ENCODE measurements at places on chromosomes 3 and 15. TPM values are rescaled to one million over a fixed set of nuclear protein-coding genes. Genes with fewer than 3 reads are reported as not detected.

GRCh38 chr15:33822479-33822878, 145.8 kb upstream of the CHRM5 start:
- no peaks in the 10 kb centered on the region for H3K4me1 ChIP-seq
- H3K36me3 ChIP-seq = no peaks in the 10 kb centered on the region
- H3K4me3 ChIP-seq = no peak overlapping the region

- H3K4me1 ChIP-seq = no peaks in the 10 kb centered on the region
- no peak overlapping the region for H3K27ac ChIP-seq
- no peaks in the 10 kb centered on the region for H3K36me3 ChIP-seq
- H3K27me3 ChIP-seq = no peaks in the 10 kb centered on the region
- DNase-seq = no peak
These were observed 66.3 kb downstream of the MEGF11 start for GRCh38 chr15:66187271-66187670.

GRCh38 chr15:58988006-58988785, 733 bp downstream of the RNF111 start:
- H3K36me3 ChIP-seq = no peaks in the 10 kb centered on the region
- peak overlapping the region; percentile 92 for H3K27ac ChIP-seq
- DNase-seq = no peak
- H3K4me3 ChIP-seq = peak overlapping the region; percentile 75
- no peaks in the 10 kb centered on the region for H3K4me1 ChIP-seq

GRCh38 chr15:69027976-69028518, 13.6 kb downstream of the NOX5 start:
- no peak overlapping the region for H3K27ac ChIP-seq
- H3K27me3 ChIP-seq = peaks cover 5% of the 10 kb centered on the region
- DNase-seq = no peak
- H3K4me1 ChIP-seq = no peaks in the 10 kb centered on the region

GRCh38 chr3:61634678-61635077, 73.3 kb downstream of the PTPRG start:
- H3K27ac ChIP-seq = no peak overlapping the region
- no peaks in the 10 kb centered on the region for H3K27me3 ChIP-seq
- H3K36me3 ChIP-seq = no peaks in the 10 kb centered on the region
- peaks cover 10% of the 10 kb centered on the region for H3K4me1 ChIP-seq

- H3K27me3 ChIP-seq = no peaks in the 10 kb centered on the region
- DNase-seq = no peak
- H3K27ac ChIP-seq = peak overlapping the region; percentile 91
- peak overlapping the region; percentile 87 for H3K4me3 ChIP-seq
- H3K36me3 ChIP-seq = no peaks in the 10 kb centered on the region
These were observed 507 bp downstream of the DIPK2A start for GRCh38 chr3:143972155-143972504.

GRCh38 chr15:34101366-34102174, at the start of the genes EMC7 and PGBD4:
EMC7 (minus strand) TSS chr15:34101862; CDS start chr15:34101839, 23 bp downstream.
PGBD4 (plus strand) TSS chr15:34102083; CDS start chr15:34102532, 449 bp downstream.
- peak; percentile 97 for DNase-seq
- 0 out of 2 replicates have a peak, but pooled peaks cover 4% of the 10 kb centered on the region for H3K4me1 ChIP-seq
- H3K27me3 ChIP-seq = no peaks in the 10 kb centered on the region
- H3K4me3 ChIP-seq = peak within 1 kb of the TSS; percentile 92
- peak within 1 kb of the TSS; percentile 77 for H3K27ac ChIP-seq
- H3K36me3 ChIP-seq = 0 out of 2 replicates have a peak, but pooled peaks cover 3% of the 10 kb centered on the region

DNA sequence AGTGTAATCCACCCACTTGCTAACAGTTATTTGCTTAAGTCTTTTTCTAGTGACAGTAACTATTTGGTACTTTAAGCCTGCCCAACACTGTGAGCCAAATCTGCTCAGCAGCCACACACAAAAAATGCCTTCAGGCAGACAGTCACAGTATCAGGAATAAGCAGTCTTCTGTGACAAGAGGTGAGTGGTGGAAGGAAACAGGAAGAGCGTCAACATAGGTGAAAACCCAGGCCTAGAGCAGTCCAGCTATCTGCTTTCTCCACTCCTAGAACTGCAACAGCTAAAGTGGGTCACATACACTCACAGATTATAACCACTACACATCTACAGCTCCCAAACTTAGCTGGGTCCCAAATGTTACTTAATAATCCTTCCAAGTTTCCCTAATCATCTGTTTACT, 213.7 kb downstream of the ZBTB20 start:
- H3K4me3 ChIP-seq = no peak overlapping the region
- DNase-seq = no peak
- H3K36me3 ChIP-seq = no peaks in the 10 kb centered on the region

DNA sequence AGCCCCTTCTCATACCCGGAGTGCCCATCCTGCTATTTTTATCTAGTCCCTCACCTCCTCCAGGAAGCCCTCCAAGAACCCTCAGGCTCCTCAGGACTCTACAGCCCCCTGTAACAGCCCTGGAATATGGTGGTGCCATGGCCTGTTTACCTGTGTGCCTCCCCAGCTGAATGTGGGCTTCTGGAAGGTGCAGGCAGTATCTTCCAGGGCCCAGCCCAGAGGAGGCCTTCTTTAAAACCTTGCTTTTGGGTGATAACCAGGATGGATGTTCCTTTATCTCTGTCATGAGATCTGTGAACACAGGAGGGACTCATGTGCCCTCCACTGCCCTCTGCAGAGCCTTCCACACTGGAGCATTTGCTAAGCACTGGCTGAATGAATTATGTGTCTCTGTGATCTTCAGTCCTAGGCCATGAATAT, 36.7 kb upstream of the MRPS22 start:
- no peaks in the 10 kb centered on the region for H3K36me3 ChIP-seq
- no peaks in the 10 kb centered on the region for H3K27me3 ChIP-seq
- H3K4me3 ChIP-seq = no peak overlapping the region

- H3K27ac ChIP-seq = no peak overlapping the region
- H3K4me3 ChIP-seq = no peak overlapping the region
- H3K36me3 ChIP-seq = no peaks in the 10 kb centered on the region
- H3K4me1 ChIP-seq = peaks cover 12% of the 10 kb centered on the region
These were observed 39.2 kb downstream of the MYO5C start for GRCh38 chr15:52256366-52256765.

DNA sequence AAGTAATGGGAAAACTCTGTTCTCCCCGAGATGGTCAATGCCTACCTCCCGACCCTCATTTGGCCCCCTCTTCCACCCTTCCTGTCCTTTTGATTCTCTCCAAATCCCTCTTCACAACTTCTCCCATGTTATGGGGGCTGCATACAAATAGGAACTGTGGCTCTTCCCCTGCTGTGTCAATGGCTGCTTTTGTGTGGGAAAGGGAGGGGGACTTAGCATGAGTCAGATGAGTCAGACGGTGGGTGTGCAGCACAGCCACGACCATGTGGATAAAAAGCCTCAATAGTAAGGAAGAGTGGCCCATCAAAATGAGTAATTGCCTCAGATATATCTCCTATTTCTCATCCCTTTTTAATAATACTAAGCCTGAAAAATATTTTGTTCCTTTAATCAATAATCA, 31.9 kb downstream of the SPATA16 start:
- H3K4me3 ChIP-seq = no peak overlapping the region
- H3K36me3 ChIP-seq = no peaks in the 10 kb centered on the region
- no peak for DNase-seq
- no peak overlapping the region for H3K27ac ChIP-seq
- H3K27me3 ChIP-seq = no peaks in the 10 kb centered on the region
- no peaks in the 10 kb centered on the region for H3K4me1 ChIP-seq

DNA sequence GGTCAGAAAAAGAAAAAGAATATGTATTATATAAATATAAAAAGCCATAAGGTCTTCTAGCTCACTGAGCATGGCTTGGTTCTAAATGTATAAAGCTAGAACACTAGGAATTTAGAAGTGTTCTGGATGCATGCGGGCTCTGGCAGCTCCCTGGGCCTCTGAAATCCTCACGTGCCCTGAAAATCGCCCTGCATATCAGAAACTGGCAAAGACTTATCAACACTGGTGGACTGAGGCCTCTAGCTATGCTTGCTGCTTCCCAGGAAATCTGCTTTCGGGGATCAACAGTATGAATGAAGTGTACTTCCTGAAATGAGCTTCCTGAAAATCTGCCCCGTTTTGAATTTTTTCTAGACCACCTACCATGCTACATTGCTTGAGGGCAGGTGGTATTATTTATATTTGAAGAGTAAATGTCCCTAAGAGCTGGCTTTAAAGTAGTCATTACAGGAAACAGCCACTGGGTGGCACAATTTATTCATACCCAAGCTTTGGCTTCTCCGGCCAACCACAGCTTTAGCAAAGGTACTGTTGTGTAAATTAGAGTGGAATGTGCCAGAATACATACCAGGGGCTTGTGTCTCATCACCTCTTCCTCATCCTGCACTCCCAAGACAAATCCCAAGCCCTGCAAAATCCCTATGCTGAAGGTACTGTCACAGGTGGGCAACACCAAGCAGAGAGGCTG, 17.7 kb downstream of the CRTAP start:
- no peaks in the 10 kb centered on the region for H3K36me3 ChIP-seq
- DNase-seq = no peak
- no peaks in the 10 kb centered on the region for H3K4me1 ChIP-seq
- H3K27ac ChIP-seq = no peak overlapping the region
- no peak overlapping the region for H3K4me3 ChIP-seq

DNA sequence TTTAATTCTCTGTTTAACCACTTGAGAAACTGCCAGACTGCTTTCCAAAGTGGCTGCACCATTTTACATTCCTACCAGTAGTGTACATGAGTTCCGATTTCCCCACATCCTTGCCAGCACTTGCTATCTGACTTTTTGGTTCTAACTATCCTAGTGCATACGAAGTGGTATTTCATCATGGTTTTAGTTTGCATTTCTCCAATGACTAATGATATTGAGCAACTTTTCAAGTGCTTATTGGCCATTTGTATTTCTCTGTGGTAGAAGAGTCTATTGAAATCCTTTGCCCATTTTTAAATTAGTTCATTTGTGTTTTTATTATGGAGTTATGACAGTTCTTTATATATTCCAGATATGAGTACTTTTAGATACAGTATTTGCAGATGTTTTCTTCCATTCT, 247.8 kb downstream of the GABRB3 start:
- no peak for DNase-seq
- H3K4me3 ChIP-seq = no peak overlapping the region

DNA sequence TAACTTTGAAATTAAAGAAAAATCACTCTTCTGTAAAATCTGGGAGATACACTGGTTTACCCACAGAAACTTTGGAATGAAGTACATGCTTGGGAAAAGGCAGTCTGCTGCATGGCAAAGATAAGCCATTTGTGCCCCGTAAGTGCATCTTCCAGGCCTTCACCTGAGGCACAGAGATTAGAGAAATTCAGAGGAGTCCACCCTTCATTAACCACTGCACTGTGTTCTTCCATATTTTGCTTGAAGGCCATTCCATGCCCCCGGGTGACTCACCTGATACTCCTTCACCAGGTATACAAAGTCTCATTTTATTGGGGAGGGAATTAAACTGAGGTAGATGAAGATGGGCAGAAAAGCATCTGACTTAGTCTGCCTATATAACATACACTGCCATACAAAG, 53.0 kb downstream of the CMSS1 start:
- H3K27ac ChIP-seq = no peak overlapping the region
- H3K4me3 ChIP-seq = no peak overlapping the region
- H3K27me3 ChIP-seq = no peaks in the 10 kb centered on the region
- DNase-seq = no peak
- peaks cover 38% of the 10 kb centered on the region for H3K4me1 ChIP-seq
- no peaks in the 10 kb centered on the region for H3K36me3 ChIP-seq

Gene GHSR
- total RNA-seq = not detected

Gene MCF2L2
- 1.6 TPM for total RNA-seq

Gene NANOGP8
- total RNA-seq = not detected

Gene EPHB3
- total RNA-seq = 0.13 TPM
